ENCODE measurements at places on chromosomes 7 and 10.

GRCh38 chr7:98990356-98990755 lies 112.0 kb downstream of the TRRAP start:
- no peak for DNase-seq

DNA sequence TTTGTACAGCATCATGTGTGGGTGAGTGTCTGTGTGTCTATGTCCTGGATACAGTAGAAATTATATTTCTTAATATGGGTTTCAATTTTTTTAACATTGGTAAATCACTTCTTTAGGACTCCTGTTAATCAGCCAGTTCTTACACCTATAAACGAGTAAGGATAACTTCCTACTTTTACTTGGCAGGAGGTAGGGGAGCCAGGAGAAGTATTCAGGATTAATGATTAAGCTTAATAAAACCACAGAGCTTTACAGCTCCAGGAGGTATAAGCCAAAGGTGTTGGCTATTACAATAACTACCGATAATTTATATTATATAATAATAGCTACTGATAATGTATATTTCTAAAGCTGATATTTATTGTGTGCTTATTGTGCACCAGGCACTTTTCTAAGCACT lies 1.7 kb upstream of the FAM3C start:
- DNase-seq = no peak

- DNase-seq = no peak
These were observed 66.9 kb downstream of the GOLGA7B start for GRCh38 chr10:97916586-97916985.

DNA sequence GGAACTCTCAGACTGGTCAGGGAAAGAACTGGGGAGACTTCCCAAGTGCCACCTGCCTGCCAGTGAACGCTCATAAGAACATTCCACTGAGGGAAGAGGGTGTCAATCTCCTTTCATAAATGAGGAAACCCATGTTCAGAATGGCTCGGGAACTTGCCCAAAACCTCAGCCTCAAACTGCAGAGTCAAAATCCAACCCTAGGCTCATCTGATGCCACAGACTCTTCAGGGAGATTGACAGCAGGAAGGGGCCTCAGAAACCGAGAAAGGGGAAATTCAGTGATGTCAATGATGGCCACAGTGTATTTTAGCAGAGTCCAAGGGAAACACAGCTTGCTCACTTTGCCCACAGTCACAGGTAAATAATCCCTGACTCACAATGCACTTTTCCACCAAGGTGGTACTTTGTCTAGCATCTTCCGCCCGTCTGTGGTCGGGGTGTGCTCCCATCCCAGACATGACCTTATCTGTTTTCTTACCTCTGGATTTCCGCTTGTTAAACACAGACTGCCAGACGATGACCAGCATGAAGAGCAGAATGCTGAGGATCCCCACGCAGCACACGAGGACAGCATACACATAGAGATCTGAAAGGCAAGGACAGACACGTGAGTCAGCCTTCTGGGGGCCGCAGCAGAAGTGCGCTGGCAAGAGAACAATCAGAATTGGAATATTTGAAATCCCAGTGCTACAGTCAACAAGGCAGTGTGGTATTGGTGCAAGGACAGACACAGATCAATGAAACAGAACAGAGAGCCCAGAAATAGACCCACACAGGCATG lies 38.4 kb downstream of the VSTM4 start:
- no peak for DNase-seq
